Muscle of arm (tissue), 14 donors: ENCODE measurements at places on chromosomes 7 and 10.

DNA sequence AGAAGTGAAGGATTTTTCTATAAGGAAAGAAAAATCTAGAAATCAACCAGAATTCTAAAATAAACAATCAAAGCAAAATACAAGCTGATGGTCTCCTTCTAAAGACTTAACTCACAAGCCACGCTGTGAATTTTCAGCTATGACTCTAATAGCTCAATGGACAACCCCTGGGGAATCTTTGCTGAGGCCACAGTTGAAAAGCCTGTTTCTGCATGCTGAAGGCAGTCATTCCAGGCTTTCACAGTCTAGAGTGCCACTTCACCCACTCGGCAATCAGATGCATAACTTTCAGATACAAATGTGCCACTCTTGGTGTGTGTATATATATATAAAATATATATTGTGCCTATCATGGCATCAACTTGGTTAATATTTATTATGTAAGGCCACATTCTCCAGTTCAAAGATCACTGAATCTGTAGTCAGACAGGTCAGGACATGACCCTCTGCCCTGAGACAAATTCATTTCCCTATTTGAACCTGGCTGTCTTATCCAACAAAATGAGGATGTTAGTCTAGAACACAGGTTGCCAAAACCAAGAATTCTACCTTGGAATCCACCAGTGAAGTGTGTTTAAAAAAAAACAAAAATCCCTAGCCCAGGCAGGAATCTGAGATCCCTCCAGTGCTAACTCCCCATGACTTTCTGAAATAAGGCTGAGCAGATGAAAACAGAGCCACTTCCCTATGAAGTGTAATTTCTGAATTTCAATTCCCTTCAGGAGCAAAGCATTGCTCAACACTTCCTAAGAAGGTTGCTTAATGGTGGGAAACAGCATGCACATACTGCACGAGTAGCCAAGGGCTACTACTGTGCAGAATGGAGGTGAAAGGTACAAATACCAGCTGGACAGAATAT, 9.9 kb downstream of the LIPA start:
- no peak for DNase-seq

GRCh38 chr10:127905001-127905847, 1.7 kb upstream of the PTPRE start:
- no peak for DNase-seq

DNA sequence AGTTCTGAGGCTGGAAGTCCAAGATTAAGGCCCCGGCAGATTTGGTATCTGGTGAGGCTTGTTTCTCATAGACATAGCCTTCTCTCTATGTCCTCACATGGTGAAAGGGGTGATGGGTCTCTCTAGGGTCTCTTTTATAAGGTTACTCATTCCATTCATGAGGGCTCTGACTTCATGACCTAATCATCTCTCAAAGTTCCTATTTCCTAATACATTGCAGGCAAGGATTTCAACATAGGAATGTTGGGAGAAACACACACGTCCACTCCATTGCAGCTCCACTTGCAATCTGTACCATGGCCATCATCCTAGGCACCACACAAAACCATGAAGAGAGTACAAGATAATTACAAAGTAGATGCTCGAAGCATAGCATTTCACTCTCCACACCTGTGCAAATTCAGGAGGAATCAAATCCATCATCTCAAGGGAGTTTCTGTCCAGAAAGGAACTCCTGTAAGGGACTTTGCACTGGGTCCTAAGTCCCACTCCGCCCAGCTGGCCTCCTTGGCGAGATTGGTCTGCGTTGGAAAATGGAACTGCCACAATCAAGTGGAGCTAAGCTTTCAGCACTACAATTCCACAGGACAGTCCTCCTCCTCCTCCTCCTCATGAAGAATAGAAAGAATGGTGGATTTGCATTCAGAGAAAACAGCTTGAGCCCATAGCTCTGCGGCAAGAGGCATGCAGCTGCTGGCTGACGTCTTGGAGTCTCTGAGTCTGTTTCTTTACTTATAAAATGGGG, 8.8 kb downstream of the DDC start:
- no peak for DNase-seq

DNA sequence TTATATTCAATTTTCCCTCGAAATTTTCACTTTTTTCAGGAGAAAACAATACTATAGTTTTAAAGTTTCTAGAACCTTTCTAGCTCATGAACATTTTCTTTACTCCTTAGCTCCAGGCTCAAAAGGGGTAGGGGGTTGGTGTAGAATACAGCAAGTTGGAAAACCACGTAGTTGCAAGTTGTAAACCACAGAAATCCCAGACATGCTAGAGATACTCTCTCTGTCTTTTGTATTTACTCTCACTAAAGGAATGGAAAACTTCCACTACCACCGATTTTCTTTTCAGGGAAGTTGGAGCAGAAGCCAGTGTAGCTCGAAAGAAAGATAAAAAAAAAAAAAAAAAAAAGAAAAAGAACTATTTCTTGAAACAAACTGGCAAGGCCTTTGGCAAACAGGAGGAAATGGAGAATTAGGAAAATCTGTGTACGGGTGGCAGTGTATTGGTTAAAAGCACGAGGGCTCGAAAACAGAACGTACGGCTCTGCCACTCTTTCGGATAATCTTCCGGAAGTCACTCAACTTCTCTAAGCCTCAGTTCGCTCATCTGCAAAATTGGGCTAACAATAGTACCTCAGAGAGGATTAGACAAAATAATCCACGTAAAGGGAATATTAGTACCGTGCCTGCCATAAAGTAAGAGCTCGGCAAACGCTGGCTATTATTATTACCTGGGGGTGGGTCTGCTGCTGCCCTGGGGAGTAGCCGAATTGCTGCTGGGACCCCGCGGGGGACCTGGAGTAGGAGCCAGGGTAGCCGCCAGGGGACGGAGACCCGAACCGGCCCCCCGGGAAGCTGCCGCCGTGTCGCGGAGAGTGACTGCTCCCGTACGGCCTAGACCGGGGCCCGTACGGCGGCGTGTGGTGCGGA, 628 bp downstream of the MPLKIP start:
- no peak for DNase-seq

GRCh38 chr10:19096501-19097073, 48.0 kb downstream of the MALRD1 start:
- no peak for DNase-seq

DNA sequence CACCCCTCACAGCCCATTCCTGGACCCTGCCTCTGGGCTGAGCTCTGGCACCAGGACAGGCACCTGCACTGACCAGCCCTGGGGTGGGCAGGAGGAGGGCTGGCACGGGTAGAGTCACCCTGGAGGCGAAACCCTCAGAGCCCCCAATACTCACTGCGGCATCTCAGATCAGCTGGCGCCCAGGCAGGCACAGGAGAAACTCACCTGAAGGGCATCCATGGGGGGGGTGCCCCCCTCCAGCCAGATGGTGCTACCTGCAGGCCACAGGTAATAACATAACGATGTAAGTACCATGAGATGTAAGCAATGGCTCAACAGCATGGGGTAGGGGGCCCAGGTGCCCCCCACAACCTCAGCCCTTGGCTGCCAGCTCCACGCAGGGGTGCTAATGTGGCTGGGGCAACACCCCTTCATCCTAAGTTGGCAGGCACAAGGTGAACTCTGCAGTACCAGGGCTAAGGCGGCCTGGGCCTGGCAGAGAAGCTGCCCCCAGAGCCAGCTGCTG, 12.1 kb upstream of the PYROXD2 start:
- DNase-seq, result no peak

DNA sequence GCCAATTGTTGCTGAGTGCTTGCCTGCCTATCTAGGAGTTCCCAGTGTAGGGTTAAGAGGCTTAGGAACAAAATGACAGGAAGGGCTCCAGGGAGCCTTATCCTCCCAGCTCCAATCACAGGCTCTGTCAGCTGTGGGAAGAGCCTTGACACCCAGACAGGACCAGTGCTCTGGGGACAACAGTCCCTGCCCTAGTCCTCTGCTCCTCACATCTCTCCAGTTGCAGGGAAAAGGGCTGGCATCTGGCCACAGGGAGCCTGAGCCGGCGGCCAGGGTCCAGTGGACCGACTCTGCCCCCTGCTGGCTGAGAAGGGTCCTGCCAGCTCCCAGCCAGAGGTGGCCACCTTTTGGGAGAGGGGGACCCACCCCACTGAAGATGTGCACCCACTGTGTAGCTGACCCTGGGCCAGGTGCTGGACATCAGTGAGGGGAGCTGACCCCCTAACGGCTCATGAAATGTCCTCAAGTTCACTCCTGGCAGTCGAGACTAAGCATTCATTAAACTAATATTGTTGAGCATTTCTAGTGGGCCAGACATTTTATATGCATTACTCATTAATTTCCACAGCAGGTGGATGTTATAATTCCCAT, 17.6 kb downstream of the DNAJB12 start:
- no peak for DNase-seq

DNA sequence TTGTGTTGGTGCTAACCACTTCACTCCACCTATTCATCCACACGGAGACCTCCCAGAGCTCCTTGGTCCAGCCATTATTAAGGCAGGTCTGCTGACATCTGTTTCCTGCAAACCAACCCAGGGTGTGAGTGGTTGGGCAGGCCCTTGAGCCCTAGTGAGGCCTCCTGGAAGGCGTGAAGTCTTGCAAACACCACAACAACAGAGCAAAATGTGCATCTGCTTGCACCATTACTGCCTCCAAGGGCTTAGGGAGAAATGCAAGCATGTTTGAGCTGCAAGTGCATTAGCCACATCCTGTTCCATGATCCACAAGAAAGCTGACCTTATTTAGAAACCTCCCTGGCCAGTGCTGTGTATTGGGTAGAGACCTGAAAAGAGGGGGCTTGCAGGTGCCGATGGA, 325.5 kb downstream of the GRID1 start:
- DNase-seq, result no peak

- DNase-seq, result no peak
Observed at GRCh38 chr10:3482200-3482993, 302.6 kb downstream of the KLF6 start.

- no peak for DNase-seq
Observed at GRCh38 chr7:49403844-49404243, 369.6 kb upstream of the VWC2 start.

DNA sequence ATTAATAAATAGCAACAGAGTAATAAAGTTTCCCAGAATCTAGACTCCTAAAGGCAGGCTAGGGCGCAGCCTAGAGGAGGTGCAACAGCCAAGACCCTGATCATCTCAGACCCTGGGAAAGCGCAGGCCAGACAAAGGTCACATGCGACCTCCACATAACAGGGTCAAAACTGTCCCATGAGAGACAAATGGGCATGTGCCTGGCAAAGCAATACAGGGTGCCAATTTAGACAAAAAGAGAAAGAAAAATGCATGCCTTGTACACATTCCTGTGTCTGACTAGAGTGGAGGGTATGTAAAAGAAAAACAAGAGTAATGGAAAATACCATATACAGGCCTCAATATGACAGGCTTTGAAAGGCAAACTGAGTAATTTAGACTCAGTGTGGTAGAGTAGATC, 22.2 kb downstream of the MPP7 start:
- no peak for DNase-seq

- no peak for DNase-seq
Observed at GRCh38 chr7:141218941-141219340, 145.1 kb downstream of the TMEM178B start.

- DNase-seq, result no peak
Observed at GRCh38 chr10:33229949-33230267, 104.6 kb downstream of the NRP1 start.

- DNase-seq, result no peak
Observed at GRCh38 chr7:51128545-51129435, 187.8 kb downstream of the COBL start.

- peak; percentile 66 for DNase-seq
Observed at GRCh38 chr10:33428682-33429081, 94.2 kb upstream of the NRP1 start.

GRCh38 chr7:5211730-5212482, 21.9 kb downstream of the WIPI2 start:
- DNase-seq, result no peak

GRCh38 chr7:28269700-28270361, 89.2 kb upstream of the JAZF1 start:
- DNase-seq, result no peak

DNA sequence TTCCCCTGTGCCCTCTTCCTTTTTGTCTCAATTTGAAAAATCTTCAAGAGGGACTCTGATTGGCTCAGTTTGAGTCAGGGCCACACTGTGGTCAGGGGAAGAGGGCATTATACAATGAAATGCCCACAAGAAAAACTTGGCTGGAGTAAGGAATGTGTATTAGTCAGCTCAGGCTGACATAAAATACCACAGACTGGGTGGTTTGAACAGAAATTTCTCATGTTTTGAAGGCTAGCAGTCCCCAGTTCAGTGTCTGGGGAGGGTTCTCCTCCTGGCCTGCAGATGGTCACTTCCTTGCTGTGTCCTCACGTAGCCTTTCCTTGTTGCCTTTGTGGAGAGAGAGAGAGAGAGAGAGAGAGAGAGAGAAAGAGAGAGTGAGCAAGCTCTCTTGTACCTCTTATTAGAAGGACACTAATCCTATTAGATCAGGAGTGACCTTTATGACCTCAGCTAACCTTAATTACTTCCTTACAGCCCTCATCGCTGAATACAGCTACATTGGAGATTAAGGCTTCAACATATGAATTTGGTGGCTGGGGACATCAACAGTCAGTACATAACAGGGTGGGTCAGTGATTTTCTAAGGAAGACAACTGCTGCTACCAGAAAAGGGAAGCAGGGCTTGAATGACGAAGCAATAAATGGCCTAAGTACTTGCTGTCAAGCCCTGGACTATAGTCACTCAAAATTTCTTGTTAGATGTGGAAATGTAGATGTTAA, 25.8 kb upstream of the FAM13C start:
- DNase-seq, result no peak

DNA sequence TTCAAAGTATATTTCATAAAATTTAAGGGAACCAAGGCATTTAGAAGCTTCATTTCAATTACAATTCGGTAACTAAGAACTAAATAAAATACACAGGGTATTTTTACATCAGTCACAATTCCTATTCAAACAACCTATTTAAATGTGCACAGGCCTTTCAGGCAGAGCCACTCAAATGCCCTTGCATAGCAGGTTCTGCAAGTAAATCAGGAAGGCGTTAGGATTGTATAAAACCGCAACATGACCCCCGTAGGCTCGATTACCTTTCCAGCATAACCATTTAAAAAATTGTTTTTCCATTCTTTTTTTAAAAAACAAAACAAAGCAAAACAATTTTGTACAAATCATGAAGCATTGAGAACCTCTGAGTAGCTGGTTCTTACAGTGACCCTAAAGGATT, 289.9 kb upstream of the SP8 start:
- no peak for DNase-seq

- DNase-seq, result no peak
Observed at GRCh38 chr7:90982228-90982627, 282.0 kb upstream of the FZD1 start.

GRCh38 chr10:100168313-100168643, 17.6 kb downstream of the ERLIN1 start:
- DNase-seq, result no peak

GRCh38 chr10:85741626-85742300, 624.8 kb downstream of the GRID1 start:
- DNase-seq, result no peak

GRCh38 chr7:91043924-91044645, 220.1 kb upstream of the FZD1 start:
- DNase-seq, result no peak

DNA sequence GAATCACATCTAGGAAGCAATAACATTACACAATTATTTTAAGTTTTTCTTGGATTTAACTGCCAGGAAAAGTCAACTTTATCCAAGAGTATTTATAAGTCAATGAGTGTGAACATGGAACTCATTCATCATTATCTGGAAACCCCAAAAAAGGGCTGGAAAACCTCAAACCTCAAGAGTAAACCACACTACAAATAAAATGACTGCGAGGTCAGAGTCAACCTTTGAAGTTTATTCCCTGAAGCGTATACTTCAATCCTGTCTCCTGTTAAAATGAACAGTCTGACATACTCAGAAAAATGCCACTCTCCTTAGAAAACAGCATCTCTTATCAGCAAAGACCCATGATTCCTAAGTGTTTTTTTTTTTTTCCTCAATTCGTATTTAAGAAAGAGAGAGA, 86.5 kb downstream of the RELN start:
- no peak for DNase-seq

- DNase-seq, result no peak
Observed at GRCh38 chr10:61452151-61452651, 980 bp downstream of the TMEM26 start.
